MM.1S (cell line): ENCODE measurements at places on chromosomes 3 and 15.

- no peak for DNase-seq
Observed at GRCh38 chr3:134709561-134710312, 58.9 kb upstream of the KY start.

DNA sequence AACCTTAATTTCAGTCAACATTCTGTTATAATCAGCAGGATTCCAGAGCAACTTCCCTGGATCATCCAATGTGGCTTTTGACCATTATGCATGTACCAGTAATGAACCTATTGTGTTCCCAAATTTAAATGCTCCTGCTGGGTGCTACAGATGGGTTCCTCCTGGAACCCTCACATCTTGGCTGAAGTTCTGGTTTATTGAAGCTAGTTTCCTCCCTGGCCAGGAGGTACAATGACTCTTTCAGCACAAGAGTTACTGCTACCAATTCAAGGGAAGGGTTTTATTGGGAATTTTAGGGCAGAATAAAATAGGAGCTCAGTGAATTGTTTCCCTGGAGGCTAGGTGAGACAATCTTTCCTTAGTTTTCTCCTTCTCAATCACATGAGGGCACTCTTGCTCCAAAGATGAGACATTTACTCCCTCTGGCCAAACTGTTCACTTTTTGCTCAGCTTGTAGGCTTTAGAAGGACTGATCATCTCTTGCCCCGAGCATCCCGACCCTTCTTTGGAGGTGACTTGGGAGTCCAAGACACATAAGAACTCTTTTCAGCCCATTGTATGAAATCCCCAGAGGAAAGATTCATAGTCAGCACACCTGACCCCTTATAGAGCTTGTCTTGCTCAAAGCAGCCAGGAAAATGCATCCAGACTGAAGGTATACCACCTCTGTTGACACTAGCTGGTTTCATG is 8.8 kb upstream of the NPHP3 start:
- DNase-seq: peak; percentile 66

DNA sequence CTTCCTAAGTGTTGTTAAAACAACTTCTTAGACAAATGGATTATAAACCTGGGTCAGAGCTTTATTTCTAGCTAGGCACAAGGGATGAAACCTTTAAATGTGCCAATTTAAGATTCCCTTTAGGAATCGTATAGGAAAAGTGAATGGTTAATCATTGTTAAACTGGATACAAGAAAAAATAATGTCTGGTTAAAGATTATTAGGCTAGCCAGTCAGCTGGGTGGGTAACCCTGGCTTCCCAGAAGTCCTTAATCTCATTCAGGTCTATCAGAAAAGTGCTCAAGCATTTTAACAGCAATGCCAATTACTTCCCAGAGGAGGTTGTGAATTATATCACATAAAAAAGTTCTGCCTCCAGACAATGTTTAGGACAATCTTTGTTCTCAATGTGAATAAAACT is 37.6 kb downstream of the NANOGP8 start:
- DNase-seq: no peak

- DNase-seq: no peak
Observed at GRCh38 chr3:37739579-37740290, 121.9 kb upstream of the CTDSPL start.

- DNase-seq: no peak
Observed at GRCh38 chr3:106247902-106248684, 379.3 kb upstream of the CBLB start.

DNA sequence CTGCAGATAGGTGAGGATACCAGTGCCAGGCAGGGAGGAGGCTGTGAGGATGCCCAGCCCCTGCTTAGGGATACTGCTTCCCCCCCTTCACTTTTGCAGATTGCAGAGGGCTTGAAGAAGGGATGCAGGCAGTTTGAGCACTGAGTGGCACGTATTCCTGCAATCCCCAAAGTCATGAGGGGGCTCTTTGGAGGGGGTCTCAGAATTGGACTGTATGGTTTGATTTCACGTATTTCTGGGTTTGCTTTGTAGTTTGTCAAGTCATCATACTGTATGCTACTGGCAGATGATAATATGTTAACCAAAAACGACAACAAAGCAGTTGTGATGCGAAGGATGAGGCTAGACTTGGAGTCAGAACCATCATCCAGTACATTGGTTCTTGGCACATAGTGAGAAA is 28.1 kb downstream of the CHST14 start:
- DNase-seq: no peak

- DNase-seq: no peak
Observed at GRCh38 chr15:93948726-93949125, 282.6 kb upstream of the MCTP2 start.

DNA sequence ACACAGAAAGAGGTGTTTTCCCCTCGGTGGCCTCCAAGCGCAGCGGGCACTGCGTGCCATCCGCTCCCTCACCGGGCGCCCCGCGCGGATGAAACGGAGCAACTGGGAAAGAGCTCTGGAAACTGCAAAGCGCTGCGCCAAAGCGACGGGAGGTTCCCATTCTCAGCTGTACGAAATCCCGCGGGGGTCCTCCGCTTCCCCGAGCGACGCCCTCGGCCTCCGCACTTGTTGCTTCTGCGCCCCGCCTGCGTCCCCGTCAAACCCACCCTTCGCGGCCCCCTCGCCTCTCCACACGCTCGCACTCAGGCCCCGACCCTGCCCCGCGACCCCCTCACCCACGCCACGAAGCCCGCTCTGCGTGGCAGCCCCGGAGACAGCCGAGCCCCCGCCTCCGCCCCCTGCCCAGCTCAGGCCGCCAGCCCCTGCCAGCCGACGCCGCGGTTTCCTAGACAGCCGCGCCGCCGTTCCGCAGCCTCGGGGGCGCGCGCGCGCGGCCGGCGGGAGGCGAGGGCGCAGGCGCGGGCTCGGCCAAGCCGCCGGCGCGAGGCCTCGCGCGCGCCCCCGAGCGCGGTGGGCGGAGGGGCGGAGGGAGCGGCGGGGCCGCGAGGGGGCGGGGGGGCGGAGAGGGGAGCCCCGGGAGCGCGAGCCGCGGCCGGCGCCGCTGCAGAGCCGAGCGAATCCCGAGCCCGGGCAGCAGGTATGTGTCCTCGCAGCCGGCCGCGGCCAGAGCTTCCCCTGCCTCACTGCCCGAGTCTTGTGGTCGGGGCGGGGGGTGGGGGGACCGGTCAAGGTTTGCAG is at the start of gene TMEM266:
TSS of gene TMEM266 (plus strand) at position 666 of the 798 bp plus-strand sequence. CDS start 74,279 bp downstream, outside the sequence.
- peak; percentile 59 for DNase-seq

DNA sequence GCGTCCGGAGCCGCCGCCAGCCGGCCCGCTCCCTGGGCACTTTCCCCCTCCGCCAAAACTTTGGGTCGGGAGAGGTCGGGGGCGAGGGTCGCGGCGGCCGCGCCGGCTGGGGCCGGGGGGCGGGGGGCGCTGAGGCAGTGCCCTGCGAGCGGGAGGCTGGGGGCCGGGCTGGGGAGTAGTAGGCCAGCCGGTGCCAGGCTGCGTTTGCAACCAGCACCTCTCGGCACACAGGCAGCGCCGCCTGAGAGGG is 452 bp downstream of the BBX start:
- DNase-seq: no peak

GRCh38 chr3:32758375-32758753 is 59.4 kb upstream of the TRIM71 start:
- no peak for DNase-seq

DNA sequence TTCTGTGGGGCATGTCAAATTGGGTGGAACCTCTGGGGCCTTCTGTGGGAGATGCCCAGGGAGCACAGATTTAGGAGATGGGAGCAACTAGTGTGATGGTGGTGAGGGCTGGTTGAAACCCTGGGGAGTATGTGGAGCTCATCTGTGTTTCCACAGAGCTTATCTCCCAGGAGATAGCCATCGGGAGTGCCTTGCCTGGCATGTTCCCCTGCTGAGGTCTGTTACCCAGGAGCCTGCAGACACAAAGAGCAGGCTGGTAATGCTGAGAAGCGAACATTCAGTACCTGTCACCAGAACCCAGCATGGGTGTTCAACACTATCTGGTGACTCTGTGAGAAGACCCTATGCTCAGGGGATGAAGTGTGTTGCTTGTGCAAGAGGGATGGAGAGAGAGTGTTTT is 85.0 kb downstream of the CLSTN2 start:
- DNase-seq: no peak

GRCh38 chr15:94008104-94009074 is 223.0 kb upstream of the MCTP2 start:
- no peak for DNase-seq

DNA sequence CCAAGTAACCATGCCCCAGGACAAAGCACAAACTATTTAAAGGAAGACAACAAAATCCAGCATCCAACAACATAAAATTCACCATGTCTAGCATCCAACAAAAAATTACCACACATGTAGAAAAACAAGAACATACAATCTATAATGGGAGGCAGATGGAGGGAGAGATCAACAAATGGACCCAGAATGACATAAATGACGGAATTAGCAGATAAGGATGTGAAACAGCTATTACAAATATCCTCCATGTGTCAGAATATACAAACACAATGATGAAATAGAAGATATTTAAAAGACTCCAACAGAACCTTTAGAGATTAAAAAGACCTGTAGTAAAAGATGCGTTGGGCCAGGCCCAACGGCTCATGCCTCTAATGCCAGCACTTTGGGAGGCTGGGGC is 10.8 kb downstream of the LYSMD4 start:
- DNase-seq: no peak

DNA sequence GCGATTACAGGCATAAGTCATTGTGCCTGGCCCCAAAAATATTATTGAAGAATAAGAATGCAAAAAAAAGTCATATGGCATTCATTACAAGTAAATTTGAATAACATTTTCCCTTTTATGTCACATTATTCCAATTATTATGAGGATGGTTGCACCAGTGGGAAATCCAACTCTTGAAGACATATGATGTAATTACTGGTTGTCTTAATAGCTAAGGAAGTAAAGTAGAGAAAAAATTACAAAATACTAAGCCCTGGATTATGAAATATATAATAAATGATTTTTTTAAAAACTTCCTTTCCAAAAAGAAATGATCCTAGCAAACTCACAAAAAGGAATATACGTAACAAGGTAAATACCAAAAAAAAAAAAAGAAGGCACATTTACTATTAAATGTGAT is 98.9 kb downstream of the FMN1 start:
- no peak for DNase-seq

DNA sequence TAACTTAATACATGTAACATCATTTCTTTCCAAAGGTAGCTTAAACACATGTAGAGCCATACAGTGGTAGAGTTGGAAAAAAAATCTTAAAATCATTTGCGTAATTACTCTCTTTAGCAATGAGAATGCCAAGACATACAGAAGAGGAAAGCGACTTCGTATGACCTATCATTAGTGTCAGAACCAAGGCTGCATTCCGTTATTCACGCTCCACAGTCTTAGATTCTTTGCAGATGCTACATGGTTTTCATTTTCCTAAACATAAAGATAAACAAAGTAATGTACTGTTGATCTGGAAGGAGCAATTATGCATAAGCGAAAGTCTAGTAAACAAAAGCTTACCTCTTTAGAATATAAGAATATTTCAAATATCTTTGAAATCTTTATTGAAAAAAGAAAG is 410.3 kb upstream of the TPRG1 start:
- DNase-seq: no peak

DNA sequence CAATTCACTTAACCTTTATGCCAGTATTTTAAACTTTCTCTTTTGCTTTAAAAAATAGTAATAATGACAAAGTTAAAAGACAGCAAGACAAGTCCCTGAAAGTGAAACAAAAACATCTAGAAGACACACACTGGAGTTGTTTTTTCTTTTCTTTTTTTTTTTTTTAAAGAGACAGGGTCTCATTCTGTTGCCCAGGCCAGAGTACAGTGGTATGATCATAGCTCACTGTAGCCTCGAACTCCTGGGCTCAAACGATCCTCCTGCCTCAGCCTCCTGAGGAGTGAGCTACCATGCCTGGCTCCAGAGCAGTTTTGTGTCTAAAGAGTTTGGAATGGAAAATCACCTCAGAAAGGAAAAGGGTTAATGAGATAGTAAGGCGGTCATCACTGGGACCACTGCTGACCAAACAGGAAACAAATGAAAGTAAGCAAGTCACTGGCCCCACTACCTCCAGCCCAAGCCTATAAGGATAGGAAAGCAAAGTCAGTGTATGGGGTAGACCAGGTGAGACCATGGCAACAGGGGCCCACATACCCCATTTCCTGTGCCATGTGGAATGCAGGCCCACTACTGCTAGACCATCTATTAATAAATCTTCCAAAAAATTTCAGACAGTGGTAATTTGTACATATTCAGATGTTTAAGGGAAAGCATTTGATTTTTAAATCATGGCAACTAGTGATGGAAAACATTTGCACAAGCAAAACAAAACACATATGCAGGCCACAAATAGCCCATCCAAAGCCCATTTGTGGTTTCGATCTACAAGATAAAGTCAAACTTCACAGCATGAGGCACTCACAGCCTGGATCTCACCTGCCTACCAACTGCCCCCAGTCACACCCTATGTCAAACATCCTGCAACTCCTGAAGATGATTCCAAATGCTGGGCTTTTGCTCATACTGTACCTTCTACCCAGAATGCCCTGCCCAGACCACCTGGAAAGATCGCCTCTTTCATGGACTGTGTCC is 62.6 kb downstream of the OSBPL10 start:
- DNase-seq: peak; percentile 87

GRCh38 chr3:30710017-30710416 is 103.6 kb downstream of the TGFBR2 start:
- DNase-seq: no peak

DNA sequence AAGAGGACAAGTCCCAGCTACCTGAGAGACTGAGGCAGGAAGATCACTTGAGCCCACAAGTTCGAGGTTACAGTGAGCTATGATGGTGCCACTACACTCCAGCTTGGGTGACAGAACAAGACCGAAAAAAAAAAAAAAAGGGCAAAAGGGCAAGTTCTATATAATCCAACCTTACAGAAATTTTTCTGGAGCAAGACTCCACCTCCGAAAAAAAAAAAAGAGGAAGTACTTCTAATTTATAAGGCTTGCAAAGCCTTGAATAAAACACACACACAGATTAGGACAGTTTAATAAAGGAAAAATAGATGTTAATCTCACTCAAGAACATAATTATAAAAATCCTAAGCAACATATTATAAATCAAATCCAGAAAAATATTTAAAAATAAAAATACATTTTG is 14.4 kb upstream of the XYLB start:
- DNase-seq: no peak

- DNase-seq: peak; percentile 61
Observed at GRCh38 chr15:44584162-44584749, 47.3 kb downstream of the EIF3J start.

DNA sequence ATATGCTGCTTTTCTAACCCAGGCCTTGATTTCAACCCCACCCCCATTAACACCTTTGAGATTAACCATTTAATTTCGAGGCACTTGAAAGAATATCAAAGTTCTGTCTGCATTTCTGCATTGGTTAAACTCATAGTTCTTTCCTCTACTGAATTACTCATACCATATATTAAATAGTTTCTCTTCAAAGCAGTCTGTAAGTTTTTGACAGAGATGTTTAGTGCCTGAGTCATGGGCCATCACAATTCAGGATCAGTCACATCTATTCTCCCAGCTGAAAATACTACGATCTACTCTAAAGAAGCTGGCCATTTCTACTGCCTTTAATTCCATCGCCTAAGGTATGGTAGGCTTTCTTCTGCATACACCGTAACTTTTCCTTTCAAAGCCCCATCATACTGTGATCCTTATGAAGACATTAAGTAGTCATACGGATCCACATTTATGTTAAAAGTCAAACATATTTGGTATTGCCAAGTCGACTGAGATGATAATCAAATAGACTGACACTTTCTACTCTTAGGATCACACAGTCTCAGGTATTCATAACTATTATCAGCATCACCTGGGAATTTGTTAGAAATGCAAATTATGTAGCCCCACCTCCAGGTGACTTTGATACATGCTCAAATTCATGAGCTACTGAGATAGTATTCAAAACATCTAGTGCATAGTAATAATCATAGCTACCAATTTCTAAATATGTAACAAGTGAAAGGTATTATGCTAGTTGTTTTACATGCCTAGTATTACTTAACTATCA is 489.4 kb upstream of the IL12A start:
- no peak for DNase-seq
